Frontal cortex (tissue), 4 donors: ENCODE measurements at places on chromosomes 12 and 14. TPM values are rescaled to one million over a fixed set of nuclear protein-coding genes. Genes with fewer than 3 reads are reported as not detected.

The HELB gene
- total RNA-seq, result 3.3 TPM

The CLEC1B gene
- total RNA-seq, result not detected

The ESR2 gene
- 1.2 TPM for total RNA-seq

The TSPAN19 gene
- not detected for total RNA-seq

The RASAL1 gene
- total RNA-seq, result 4.9 TPM

The LRRK2 gene
- total RNA-seq, result 8.6 TPM

GRCh38 chr12:102527171-102527720, 46.9 kb upstream of the IGF1 start:
- no peak for DNase-seq

DNA sequence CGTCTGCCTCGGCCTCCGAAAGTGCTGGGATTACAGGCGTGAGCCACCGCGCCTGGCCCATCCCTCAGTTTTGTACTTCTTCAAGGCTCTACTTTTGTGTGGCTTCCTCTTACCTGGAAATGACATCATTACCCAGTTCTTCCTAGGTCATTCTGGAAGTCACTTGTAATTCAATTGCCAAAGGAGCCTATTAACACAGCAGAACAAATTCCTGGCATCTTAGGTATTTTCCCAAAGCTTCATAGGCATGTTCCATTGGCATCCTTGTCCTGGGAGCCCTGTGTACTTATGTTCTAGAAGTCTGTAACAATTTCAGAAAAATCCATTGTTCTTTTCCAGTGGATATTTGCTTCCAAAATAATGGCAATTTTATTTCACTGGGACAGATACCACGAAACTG, 60.6 kb downstream of the DAAM1 start:
- DNase-seq, result no peak

DNA sequence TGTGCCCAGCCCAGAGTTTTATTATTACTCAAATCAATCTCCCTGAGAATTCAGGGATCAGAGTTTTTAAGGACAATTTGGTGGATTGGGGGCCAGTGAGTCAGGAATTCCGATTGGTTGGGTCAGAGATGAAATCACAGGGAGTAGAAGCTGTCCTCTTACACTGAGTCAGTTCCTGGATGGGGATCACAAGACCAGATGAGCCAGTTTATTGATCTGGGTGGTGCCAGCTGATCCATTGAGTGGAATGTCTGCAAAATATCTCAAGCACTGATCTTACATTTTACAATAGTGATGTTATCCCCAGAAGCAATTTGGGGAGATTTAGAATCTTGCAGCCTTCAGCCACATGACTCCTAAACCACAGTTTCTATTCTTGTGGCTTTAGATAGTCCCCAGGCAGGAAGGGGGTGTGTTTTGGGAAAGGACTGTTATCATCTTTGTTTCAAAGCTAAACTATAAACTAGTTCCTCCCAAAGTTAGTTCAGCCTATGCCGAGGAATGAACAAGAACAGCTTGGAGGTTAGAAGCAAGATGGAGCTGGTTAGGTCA, 89.1 kb upstream of the CNOT2 start:
- no peak for DNase-seq

DNA sequence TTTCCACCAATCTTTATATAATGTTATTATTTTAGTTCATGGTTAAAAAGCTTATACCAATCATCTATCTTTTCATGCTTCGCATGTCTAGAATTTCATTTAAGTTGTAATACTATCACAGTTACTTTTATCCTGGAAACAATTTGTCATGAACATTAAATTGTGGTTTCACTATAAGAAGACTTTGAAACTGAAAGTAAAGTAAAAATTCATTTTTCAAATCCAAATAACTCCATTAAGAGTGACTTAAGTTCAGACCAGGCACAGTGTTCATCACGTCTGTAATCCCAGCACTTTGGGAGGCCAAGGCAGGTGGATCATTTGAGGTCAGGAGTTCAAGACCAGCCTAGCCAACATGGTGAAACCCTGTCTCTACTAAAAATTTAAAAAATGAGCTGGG, 12.4 kb downstream of the ESR2 start:
- DNase-seq, result no peak

GRCh38 chr12:61384511-61384910, 875.7 kb upstream of the USP15 start:
- DNase-seq, result no peak

DNA sequence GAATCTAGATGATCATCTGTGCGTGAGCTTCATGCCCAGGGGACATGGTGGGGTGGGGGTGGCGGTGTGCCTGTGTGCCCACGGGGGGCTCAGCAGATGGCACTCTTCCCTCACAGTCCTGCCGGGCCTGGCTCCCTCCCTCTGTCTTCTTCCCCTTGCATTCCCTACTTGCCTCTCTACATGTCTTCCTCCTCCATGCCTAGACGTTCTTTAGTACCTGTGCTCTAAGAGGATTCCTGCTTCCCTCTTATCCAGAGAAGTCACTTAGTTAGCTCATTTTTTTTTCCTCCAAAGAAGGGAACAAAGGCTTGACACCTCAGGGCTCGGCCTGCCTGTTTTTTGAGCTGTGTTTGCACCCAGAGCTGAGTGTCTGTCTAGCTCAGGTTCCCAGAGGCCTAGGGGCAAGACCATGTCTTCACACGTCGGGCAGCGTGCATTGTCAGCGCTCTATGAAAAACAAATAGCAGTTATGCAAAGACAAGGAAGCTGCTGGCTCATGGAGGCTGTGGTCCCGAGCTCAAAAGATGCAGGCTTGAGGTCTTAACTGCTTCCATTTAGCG, 48.8 kb downstream of the NINJ2 start:
- DNase-seq, result no peak

GRCh38 chr12:131603106-131603938, 107.6 kb upstream of the SFSWAP start:
- DNase-seq, result no peak

DNA sequence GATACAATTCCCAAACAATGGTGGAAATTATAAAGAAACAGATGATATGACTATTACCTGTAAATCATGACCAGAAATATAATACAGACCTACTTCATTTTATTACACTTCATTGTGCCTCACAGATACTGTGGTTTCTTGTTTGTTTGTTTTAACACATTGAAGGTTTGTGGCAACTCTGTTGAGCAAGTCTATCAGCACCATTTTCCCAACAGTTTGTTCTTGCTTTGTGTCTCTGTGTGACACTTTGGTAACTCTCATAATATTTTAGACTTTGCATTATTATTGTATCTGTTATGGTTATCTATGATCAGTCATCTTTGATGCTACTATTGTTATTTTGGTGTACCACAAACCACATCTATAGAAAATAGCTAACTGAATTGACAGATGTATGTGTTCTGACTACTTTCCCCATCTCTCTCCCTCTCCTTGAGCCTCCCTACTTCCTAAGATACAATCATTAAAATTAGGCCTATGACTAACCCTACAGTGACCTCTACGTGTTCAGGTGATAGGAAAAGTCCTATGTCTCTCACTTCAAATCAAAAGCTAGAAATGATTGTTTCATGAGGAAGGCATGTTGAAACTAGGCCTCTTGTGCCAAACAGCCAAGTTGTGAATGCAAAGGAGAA, 49.1 kb downstream of the FBXO33 start:
- no peak for DNase-seq

GRCh38 chr14:35696119-35696518, 113.0 kb downstream of the RALGAPA1 start:
- DNase-seq, result no peak

- peak; percentile 55 for DNase-seq
Measured at GRCh38 chr14:69547701-69548348, 26.8 kb downstream of the CCDC177 start.

GRCh38 chr12:71460850-71461609, 21.4 kb downstream of the LGR5 start:
- DNase-seq, result no peak

GRCh38 chr12:106142591-106143261, 4.0 kb upstream of the NUAK1 start:
- no peak for DNase-seq

DNA sequence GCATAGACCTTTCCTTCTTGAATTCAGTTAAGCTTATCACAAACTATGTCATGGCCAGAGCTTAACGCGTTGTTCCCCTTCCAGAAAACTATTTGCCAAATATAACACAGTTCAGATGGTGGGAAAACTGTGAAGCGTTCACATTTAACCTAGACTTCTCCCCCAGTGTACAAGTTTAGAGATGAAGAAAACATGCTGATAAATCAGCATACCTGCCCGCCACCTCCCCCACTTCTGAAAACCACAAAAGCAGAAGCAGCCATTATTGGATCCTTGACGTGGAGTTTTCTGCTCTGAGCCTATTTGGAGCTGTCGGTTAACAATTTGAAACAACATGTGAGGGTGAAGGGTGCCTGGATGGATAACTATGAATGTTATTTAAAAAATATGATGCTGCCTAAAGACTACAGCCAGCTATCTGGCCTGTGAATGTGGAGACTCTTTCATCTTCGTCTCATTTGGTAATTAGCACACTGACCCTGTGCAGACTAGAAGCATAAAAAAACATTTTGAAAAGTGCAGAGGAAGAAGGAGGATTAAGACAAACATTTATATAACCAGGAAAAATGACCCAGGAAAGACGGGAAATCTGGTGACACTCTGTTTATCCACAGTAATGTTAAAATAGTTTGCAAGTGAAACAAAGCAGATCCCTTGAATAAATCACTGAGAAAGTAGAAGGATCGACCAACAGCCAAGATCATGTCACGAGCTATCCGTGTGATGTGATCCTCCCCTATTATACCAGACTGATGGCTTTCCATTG, 408.2 kb downstream of the AEBP2 start:
- DNase-seq, result no peak

DNA sequence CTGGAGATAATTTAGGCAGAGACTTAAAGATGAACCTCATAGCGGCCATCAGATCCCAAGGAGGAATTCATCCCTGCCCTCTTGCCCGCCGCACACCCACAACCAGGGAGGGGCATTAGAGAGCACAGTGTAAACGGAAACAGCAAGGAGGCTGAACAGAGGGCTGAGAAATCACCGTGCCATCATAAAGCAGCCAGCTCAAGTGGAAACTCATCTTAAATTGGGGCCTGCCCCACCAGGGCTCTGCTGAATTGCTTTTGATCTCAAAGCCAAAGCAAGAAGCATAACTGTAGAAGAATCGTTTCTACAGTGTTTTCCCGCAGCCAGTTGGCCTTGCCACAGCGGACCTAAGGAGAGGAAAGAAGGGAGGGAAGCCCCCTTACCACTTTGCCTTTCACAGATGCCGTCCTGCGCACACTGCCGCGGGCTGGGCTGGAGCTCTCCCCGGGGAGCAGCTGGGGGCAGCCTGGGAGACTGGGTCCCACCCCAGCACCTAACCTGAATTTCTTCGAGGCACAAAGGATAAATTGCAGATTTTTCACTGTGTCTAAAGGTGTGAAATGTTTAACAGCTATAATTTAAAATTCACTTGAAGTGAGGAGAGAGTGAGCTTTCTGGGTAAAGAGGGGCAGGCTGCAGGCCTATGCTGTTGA, 51.8 kb upstream of the MMP17 start:
- DNase-seq, result no peak

DNA sequence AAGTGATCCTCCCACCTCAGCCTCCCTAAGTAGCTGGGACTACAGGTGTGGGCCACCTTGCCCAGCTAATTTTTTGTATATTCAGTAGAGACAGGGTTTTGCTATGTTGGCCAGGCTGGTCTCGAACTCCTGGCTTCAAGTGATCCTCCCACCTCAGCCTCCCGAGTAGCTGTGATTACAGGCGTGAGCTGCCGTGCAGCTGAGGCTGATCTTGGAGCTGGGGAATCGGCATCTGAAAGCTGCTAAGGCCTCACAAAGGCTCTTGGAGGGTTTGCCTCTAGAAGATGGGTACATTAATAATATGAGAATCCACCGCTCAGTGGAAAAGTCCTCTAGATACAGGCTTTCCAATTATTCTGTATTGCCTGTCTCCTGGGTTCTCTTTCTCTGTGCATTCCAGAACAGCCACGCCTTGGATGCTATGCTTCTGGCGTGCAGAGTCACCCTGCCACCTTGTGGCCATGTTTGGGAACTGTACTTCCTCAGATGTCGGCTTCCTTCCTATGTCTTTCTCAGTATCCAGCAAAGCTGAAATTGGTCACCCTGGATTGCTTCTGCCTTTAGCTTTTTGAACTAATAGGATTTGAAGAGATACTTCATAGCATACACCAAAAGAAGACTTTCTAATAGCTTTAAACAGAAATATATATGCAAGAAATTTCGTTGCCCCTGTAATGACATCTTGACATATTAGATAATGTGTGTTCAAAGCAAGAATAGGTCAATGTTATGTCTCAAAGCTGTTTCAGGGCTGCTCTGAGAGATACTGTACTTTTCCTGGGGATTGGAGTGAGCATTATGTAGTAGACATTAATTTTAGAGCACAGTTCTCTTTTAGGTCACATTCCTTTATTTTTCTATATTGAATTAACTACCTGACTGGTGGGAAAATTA, 75.4 kb downstream of the SNAPC1 start:
- peak; percentile 45 for DNase-seq

GRCh38 chr12:89504560-89505346, 19.8 kb downstream of the GALNT4 start:
- DNase-seq, result no peak

DNA sequence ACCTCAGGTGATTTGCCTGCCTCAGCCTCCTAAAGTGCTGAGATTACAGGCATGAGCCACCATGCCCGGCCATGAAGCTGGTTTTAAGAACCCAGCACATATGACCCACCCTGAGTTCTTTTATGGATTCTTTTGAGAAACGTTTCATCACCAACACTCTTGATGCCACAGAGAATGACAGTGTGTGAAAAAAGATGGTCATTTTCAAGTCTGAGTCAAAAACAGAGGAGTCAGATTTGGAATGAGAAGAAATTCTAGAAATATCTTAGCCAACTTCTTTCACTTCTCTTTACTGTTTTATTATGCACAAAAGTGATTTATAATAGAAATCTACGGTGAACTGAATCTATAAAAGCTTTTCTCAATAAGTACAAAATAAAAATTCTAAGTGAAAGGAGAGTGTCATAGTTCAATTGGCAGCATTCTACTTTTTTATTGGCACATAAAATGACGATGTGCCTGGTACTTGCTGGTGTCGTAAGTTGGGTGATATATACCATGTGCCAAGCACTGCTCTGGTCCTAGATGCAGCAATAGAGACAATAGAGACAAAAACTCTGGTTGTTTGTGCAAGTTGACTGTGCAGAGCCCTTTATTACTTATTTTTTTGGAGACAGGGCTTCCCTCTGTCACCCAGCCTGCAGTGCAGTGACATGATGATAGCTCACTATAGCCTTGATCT, 33.9 kb downstream of the CCDC177 start:
- DNase-seq, result no peak

DNA sequence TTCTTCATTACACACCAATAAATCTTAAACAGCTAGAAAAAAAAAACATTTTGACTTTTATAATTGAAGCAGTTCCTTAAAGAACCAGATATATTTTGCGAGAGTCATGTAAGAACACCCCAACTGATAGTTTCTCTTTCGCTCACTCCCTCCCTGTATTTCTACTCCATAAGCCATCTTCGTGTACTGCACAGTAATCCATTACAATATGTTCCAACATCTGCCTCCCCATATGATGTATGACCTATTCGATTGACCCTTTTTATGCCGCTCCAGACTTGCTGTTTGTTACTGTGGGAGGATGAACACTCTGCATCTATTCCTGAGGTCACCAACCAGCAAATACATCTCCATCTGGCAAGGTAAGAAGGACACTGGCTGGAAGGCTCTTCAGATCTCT, 331.7 kb downstream of the SOX5 start:
- no peak for DNase-seq
